Natural killer cell treated with Interleukin-12 subunit alpha and Interleukin-12 subunit beta and Interleukin-15 and Interleukin-18, amount 100 ng/mL, for 72 hours (primary cell): ENCODE measurements at places on chromosomes 16 and 17. TPM values are rescaled to one million over a fixed set of nuclear protein-coding genes. Genes with fewer than 3 reads are reported as not detected.

DNA sequence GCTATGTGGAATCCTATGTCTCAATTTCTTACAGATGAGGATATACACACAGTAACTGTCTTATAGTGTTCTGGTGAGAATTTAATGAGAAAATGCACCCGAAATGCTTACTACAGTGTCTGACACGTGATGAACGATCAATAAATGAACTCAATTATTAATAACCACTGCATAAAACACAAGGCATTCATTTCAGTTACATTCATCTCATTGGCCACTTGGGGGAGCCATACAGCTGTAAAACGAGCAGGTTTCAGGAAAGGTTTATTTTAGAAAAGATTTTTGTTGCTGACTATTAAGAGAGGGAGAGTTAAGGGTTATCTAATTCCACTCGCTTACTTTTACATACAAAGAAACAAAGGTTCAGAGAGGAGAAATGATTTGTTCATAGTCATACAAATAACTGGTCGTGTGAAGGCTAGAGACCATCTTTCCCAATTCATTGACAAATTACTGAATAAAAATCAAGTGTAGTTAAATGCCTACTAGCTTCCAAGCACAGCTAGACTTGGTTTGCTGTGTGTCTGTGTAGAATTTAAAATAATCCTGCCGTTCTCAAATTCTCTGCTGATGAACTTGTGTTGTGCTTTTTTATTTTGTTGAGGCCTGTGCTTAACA, 160.1 kb downstream of the MAP2K4 start:
- no peak for DNase-seq

DNA sequence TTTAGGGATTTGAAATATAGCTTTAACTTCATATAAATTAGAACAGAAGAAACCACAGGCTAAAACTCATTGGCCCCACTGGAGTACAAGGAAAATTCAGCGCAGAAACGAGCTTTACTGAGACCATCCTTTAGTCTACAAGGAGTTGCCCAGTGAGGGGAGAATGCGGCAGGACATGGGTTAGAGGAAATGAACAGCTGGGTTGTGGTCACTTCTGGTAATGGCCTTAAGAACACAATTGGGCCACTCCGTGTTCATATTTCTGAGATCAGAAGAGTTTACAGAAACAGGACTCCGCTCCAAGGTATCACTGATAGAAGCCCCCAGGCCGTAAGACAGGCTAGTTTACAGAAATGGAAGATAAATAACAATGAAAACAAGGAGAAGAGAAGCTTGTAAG, 188.3 kb downstream of the ZFHX3 start:
- DNase-seq = no peak

DNA sequence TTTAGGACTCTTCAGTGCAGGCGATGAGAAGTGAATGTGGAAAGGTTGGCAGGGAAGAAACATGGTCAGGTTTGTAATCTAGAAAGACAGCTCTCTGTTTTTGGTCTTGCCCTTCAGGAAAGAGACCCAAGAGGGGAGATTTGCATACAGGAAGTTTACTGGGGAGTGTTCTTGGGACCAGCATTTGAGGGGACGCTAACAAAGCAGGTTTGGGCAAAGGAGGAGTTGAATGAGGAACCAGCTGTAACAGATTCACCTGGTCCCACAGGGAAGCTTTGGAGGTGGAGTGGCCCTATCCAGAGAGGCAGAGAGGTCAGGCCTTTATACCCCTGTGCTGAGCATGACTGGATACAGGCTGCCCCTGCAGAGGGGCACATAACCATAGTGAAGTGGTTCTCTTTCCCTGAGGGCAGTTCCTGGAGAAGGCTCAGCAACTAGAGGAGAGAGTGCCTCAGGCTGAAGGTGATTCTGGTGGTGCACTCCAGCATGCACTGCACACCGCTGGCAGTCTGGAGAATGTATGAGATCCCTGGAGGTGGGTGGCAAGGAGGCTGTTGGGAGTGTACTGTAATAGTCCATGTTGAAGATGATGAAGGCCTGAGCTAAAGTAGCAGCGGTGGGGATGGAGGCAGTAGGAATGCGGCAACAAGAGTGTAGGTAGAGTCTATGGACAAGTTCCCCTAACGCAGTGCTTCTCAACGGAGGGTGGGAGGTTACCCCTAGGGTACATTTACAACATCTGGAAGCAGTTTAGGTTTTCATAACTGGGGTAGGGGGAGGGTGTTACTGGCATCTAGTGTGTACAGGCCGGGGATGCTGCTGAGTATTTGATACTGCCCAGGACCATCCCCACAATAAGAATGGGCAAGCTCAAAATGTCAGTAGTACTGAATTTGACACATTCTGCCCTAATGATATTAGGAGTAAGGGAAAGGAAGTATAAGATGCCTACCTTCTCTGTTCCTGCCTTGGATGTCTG, 37.2 kb downstream of the MAP2K6 start:
- no peak for DNase-seq

- DNase-seq = peak; percentile 76
These were observed 10.0 kb downstream of the ZNF668 start for GRCh38 chr16:31063843-31064611.

GRCh38 chr17:65359016-65359415, 202.4 kb downstream of the AXIN2 start:
- DNase-seq = no peak

- DNase-seq = no peak
These were observed 43.6 kb upstream of the USP7 start for GRCh38 chr16:9007177-9007794.

DNA sequence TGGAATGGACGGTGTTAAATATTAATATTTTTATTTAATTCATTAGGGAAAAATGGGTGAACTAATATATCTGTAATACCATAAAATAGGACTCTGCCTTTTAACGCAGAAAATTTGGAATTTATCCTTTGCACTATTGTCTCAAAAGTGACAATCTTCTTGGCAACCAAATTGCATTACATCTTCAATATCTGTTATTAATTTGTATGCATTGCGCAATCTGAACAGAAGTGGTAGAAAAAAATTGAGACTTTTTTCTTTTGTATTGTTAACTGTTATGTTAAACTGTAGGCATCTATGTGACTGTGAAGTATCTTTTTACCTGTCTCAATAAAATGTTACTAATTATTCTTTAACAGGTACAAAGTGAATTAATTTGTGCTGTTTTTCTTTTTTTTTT, 55.6 kb downstream of the PPM1E start:
- DNase-seq = no peak

GRCh38 chr17:28239271-28239624, 79.8 kb upstream of the TMEM97 start:
- DNase-seq = no peak

DNA sequence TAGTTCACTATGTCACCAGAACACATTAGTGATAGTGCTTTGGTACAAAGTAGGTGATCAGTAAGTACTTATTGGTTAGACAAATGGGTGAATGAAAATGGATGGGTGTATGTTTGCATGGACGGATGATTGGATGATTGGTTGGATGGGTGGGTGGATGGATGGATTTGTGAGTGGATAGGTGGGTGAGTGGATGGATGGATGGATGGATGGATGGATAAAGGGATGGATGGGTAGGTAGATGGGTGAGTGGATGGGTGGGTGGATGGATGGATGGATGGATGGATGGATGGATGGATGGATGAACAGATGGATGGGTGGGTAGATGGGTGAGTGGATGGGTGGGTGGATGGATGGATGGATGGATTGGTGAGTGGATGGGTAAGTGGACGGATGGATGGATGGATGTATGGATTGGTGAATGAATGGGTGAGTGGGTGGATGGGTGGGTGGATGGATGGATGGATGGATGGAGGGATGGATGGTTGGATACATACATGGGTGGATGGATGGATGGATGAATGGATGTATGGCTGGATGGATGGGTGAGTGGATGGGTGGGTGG, 225.3 kb upstream of the GSE1 start:
- DNase-seq = no peak

- no peak for DNase-seq
These were observed 62.2 kb downstream of the FBXL20 start for GRCh38 chr17:39339272-39339671.

DNA sequence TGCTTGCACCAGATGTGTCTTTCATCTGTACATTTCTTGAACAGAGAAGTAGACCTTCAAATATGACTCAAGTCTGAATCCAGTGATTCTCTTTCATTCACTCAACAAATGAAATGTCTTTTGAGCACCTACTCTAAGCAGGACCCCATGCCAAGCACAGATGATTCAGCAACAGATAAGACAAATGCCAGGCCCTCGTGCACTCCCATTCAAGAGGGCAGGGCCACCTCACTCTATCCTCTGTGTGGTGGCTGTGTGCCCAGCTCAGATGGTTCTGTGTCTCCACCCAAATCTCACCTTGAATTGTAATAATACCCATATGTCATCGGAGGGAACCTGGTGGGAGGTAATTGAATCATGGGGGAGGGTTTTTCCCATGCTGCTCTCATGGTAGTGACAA, 74.1 kb upstream of the NKD1 start:
- DNase-seq = no peak

DNA sequence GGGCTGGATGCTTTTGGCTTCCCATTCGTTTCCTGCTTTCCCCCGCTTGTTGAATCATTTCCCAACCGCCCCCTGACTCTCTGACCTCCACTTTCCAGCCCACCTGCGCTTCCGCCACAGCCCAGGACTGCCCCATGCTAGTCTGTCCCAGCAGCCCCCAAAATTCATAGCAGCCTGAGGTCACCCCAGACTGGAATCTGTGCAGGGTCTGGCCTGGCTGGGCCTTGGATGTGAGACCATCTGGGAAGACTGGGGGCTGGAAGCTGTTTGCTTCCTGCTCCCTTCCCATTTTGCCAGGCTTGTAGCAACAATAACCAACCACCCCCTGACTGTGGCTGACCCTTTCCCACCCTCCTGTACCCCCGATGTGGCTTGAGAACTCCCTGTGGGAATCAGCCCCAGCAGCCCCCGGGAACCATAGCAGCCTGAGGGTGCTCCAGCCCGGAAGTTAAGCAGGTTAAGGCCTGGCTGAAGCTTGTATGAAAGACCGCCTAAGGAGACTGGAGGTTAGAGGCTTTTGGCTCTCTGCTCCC, 2290.8 kb downstream of the TP53TG3F start:
- no peak for DNase-seq

DNA sequence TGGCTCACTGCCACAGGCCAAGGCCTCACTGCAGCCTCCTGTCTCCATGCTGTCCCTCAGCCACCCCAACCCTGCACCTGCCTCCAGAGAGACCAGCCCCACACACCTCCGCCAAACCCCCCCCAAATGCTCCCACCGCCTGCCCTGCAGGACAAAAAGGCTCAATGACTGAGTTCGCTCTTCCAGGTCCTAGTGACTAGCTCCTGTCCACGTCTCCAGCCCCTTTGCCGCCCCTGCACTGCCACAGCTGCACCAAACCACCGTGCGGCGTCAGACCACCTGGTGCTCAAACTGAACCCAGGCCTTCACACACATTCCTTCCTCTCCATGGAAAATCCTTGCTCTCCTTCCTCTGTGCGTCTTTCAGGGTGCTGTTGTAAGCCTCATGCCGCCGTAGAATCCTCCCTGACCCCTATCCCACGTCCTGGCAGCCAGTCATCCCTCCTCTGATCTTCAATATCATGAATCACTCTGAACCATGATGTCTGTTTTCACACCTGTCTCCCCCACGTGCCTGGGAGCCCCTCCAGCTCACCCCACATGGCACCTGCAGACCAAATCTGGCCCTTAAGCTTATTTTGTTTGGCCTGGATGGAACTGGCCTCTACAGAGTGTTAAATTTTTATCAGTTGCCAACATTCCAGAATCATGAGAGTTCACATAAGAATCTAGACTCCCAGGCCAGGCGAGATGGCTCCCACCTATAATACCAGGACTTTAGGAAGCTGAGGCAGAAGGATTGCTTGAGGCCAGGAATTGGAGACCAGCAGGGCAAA, 4.3 kb upstream of the GSG1L start:
- DNase-seq = no peak

DNA sequence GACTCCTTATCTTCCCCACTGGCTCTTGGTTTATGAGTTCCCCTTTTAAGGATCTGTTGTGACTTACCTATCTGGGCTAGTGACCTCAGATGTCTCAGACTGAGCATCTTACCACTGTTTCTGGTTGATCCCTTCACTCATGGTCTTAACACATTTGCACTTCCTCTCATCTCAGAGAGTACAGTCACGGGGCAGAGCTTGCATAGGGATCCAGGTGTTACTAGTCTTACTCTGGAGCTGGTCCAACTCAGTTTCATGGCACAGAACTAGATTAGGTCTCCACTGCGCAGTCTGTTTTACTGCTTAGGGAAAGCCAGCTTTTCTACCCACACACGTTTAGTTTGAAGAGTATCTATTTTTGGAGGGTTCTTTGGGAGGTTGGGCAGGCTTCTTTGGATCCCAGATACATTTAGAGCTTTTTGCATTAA, 10.2 kb downstream of the GABARAPL2 start:
- no peak for DNase-seq

GRCh38 chr17:51667706-51668083, 407.3 kb downstream of the UTP18 start:
- DNase-seq = no peak

DNA sequence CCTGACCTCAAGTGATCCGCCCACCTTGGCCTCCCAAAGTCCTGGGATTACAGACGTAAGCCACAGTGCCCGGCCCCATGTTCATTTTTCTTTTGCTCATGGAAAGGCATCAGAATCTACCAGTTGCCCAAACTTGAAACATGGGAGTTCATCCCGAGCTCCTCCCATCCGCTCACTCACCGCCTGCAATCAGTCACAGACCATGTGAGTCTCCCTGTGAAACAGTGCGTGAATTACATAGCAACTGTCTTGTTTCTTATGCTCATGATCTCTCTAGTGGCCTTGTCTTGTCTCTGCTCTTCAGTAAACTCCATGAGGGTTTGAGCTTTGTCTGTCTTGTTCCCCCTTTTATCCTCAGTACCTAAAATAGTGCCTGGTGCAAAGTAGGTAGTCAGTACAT, 52.1 kb upstream of the TNRC6A start:
- DNase-seq = no peak

GRCh38 chr17:47119746-47120520, 69.2 kb downstream of the CDC27 start:
- no peak for DNase-seq

- no peak for DNase-seq
These were observed 132.8 kb downstream of the RBFOX3 start for GRCh38 chr17:79478051-79478461.

DNA sequence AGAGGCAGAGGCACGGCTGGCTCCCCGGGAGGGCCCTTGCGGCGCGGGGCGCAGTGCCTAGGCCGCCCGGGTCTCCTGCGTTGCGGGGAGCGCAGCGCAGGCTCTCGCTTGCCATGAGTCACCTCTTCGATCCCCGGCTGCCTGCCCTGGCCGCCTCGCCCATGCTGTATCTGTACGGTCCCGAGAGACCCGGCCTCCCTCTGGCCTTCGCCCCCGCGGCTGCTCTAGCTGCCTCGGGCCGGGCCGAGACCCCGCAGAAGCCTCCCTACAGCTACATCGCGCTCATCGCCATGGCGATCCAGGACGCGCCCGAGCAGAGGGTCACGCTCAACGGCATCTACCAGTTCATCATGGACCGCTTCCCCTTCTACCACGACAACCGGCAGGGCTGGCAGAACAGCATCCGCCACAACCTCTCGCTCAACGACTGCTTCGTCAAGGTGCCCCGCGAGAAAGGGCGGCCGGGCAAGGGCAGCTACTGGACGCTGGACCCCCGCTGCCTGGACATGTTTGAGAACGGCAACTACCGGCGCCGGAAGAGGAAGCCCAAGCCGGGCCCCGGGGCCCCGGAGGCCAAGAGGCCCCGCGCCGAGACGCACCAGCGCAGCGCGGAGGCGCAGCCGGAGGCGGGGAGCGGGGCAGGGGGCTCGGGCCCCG, 390 bp downstream of the FOXL1 start:
- DNase-seq = no peak

GRCh38 chr16:70772493-70772892, 28.5 kb downstream of the VAC14 start:
- DNase-seq = no peak

IL34 gene
- total RNA-seq = not detected

NOG gene
- total RNA-seq = not detected

PHOSPHO1 gene
- total RNA-seq = not detected

ADAD2 gene
- total RNA-seq = not detected

NPIPA5 gene
- total RNA-seq = 0.43 TPM

NUBP1 gene
- total RNA-seq = 31.8 TPM

PLLP gene
- not detected for total RNA-seq
